ENCODE measurements at places on chromosomes 1 and 21.

- no peak for DNase-seq
Measured at GRCh38 chr1:172254521-172255222, 165.8 kb upstream of the C1orf105 start.

DNA sequence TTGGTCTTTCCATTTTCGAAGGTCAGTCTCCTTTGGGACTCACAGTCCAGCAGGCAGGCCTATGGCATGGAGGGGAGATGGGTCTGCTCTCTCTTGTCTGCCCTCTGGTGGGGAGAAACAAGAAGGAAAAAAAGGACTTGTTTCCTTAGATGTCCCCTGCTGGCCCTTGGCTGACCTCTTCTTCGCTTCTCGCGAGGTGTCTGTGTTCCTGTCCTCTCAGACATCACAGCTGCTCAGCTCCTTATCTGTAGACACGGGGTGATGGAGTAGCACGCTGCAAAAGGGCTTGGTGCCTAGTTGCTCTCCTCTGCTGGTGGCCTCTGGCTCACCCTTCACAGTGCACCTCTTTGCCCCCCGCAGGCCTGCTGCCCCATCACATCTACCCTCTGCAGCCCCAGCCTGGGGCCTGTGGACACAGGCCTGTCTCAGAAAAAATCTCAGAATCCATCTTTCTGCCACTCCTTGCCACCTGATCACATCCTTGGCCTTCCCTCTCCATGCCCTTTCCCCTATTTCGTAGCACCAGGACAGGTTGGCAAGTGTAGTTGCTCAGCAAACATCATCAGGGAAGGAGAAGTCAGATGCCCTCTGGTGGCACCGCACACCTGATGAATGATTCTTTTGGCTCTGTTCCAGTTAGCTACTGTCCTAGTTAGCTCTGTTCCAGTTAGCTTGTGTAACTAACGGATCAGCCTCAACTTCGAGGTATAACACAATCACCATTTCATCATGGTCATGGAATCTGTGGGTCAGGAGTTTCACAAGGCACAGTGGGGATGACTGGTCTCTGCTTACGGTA, 18.7 kb upstream of the AK2 start:
- no peak for DNase-seq

GRCh38 chr1:116273042-116273783, 99.8 kb upstream of the ATP1A1 start:
- DNase-seq: no peak

- DNase-seq: no peak
Measured at GRCh38 chr21:8991968-8992621, 1529.3 kb upstream of the TPTE start.

GRCh38 chr21:34615487-34615814, 538 bp upstream of the RCAN1 start:
- no peak for DNase-seq

DNA sequence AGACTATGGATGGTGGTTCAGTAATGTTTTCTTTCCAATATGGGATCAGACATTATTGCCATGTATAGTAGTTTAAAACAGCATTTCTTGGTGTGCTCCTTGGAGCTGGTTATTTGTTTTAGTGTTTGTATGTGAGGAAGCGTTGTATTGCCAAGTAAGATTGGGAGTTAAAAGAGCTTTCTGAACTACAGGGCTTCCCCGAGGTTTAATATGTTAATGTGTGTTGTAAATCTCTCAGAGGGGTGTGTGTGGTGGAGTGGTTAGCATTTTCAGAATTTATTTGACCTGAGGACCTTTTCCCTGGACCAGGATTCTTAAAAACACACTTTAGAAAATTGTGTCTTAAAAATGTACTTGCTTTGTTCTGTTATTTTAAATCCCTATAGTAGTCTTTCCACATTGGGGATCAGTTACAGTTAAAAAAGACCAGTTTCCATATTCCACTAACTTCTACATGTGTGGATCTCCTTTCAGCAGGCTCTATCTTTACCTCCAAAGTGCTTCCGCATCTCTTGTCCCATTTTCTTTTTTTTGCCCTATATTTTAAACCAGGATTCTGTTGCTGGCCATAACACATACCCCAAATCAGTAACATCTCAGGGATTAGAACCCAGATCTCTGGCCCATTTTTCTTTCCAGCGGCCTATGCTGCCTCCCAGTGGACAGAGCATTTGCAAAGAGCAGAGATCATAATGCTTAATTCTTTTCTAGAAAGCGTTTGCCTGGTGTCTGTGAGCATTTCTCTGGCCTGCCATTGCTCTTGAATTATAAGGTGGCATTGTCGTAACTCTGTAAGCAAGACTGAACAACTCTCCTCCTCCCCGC, 58.6 kb downstream of the PBX1 start:
- no peak for DNase-seq

DNA sequence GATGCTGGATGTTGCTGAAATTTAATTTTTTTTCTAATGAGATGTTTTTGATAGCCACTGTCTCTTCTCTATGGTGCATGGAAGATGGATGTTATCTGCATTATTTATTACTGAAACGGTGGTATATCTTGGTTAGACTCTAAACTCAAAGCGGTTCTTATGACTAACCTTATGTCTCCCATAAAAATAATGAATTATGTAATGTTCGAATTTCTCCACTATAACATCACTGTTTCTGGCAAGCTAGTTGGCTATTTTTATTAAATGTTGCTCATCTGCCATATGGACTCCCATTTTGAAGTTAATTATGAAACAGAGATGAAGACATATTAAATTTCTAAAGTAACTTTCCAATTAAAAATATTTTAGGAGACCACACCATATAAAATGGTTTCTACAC, 808.6 kb upstream of the ADGRL4 start:
- DNase-seq: no peak

Data from central memory CD8-positive, alpha-beta T cell (primary cell).